HFFc6 (cell line): ENCODE measurements at places on chromosomes 16 and 17.

DNA sequence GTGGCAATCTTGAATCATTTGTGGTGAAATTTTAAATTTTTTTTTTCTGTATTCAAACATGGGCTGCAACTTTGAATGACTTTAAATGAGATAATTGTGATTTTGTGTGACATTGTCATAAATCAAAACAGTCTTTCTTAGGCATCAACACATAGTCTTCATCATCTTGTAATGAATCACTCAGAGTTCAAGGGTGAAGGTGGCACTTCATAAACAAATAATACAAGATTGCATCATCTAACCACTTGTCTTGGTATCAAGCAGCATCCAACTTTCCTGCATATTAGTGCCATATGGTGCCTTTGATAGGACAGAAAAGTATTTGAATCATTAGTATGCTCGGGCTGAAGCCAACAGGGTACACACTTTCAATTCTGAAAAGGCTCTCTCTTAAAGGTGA is 392.4 kb upstream of the GOT2 start:
- no peak for DNase-seq

GRCh38 chr17:75920045-75920560 is 15.4 kb upstream of the MRPL38 start:
- no peak for DNase-seq

GRCh38 chr17:33874617-33875060 is 380.4 kb upstream of the CCL2 start:
- no peak for DNase-seq

DNA sequence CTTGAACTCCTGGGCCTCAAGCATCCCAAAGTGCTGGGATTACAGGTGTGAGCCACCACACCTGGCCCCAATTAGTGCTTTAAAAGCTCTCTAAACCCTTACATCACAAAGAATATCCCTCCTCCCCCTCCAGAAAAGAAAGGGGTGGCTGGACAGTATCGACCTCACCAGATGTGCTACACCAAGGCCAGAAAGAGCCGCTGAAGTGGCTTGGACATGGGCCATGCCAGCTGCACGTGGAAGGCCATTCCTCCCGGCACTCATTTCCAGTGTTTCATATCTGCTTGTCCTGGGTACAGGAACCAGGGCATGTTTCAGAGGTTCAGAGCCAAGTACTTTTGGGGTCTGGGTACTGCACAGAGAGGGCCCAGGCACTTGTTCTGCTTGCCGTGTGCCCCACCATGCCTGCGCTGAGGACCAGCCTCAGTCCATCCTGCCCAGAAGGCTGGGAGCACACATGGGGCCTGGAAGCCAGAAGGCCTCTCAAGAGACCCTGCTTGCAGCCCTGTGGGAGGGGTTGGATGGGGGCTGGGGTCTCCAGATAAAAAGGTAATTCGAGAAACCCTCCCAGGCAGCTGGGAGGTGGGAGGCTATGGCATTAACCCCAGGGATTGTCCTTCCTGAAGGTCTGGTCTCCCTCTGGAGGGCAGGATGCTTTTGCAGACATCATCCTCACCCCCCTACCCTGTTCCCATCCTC is 3.5 kb upstream of the SRRM2 start:
- DNase-seq, result no peak

DNA sequence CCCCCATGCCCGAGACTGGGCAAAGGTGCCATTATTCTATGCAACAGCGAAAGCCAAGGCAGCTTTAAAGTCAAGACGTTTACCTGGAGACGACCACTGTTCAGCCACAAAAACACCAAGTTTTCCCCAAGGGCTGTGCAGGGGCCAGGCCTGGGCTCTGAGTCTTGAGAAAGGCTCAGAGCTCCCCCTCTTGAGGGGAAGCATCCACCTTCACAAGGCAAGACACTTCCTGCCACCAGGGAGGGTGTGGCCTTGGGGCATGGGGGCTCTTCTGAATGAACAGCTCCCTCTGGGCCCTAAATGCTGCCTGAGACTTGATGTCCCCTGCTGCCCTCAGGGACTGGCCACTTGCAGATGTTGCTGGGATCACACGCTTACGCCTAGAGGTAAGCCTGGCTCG is 26.5 kb downstream of the PDIA2 start:
- no peak for DNase-seq

GRCh38 chr17:17401271-17401781 is 75.5 kb upstream of the MED9 start:
- no peak for DNase-seq

- DNase-seq, result no peak
Measured at GRCh38 chr17:82334204-82334621, 647 bp upstream of the SECTM1 start.

GRCh38 chr16:4315186-4316107 is at the start of gene GLIS2:
Gene GLIS2, plus strand, starts transcription at chr16:4316067. Its CDS starts 16,214 bp downstream, at chr16:4332281.
- peak; percentile 49 for DNase-seq
